ENCODE measurements at places on chromosomes 2 and 18. TPM values are rescaled to one million over a fixed set of nuclear protein-coding genes. Genes with fewer than 3 reads are reported as not detected.

GRCh38 chr18:62018759-62019041 lies 125.9 kb upstream of the RNF152 start:
- peaks cover 26% of the 10 kb centered on the region for H3K4me1 ChIP-seq
- peaks cover 3% of the 10 kb centered on the region for H3K36me3 ChIP-seq
- no peaks in the 10 kb centered on the region for H3K27me3 ChIP-seq
- peak overlapping the region; percentile 92 for H3K27ac ChIP-seq

DNA sequence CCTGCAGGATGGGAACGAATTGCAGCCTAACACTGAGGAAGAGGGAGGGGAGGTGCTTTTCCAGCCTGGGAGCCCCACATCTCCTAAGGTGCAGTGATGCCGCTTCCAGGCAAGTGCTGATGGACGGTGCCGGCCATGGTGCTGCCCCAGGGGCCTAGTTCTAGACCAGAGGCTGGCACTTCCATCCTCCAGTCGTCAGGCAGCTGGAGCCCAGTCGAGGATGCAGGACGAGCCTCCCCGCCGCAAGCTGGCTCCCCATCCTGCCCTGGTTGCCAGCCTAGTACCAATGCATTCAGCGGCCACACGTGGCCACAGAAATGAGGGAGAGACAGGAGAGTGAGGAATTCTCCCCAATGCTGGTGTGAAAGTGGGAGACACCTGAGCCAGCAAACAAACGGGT lies 413.5 kb downstream of the ZNF516 start:
- no peaks in the 10 kb centered on the region for H3K4me1 ChIP-seq
- no peak overlapping the region for H3K4me3 ChIP-seq

DNA sequence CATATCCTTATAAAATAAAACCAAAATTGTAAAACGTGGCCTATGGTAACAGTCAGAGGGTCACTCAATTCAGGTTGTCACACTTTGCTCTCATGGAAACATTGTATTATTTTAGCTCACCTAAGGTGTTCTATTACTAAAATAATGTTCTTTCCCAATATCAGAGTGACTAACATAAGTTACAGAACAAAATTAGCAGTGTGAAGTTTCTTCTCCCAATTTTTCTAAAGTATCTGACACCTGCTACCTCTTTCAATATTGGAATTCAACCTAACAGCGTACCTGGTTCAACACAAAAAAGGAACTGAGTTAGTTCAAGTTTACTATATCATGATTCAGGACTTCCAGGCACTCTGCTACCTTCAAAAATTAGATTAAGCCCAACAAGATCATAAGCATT lies 190.4 kb downstream of the ZEB2 start:
- H3K36me3 ChIP-seq: no peaks in the 10 kb centered on the region
- H3K27ac ChIP-seq: no peak overlapping the region
- H3K27me3 ChIP-seq: no peaks in the 10 kb centered on the region
- no peak for DNase-seq
- no peak overlapping the region for H3K4me3 ChIP-seq

DNA sequence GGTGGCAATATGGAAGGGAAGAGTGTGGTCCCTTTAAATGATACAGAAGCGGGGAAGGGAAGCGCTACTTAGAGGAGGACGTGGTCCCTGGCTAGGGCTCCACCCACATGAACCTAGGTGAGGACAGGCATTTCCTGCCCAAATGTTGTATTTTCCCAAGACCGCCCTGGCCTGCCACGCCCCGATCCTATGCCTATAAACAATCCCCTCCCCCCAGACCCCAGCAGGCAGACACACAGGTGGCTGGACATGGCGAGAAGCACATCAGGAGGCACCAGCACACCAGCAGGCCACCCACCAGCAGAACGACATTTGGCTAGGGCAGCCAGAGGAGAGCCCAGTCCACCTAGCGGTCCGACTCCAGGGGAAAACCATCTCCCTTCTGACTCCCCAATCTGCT lies 47.2 kb downstream of the METTL8 start:
- no peak overlapping the region for H3K4me3 ChIP-seq
- H3K27me3 ChIP-seq: no peaks in the 10 kb centered on the region
- DNase-seq: no peak
- no peak overlapping the region for H3K27ac ChIP-seq
- peaks cover 6% of the 10 kb centered on the region for H3K36me3 ChIP-seq
- H3K4me1 ChIP-seq: peaks cover 18% of the 10 kb centered on the region

GRCh38 chr2:218878926-218879761 lies 1.5 kb upstream of the WNT10A start:
- no peak overlapping the region for H3K4me3 ChIP-seq
- peaks cover 1% of the 10 kb centered on the region for H3K36me3 ChIP-seq
- peak; percentile 52 for DNase-seq
- H3K27ac ChIP-seq: no peak overlapping the region
- peaks cover 5% of the 10 kb centered on the region for H3K4me1 ChIP-seq

The ALLC gene
- total RNA-seq: not detected

The UGT1A9 gene
- total RNA-seq: not detected

The RFX8 gene
- total RNA-seq: not detected

The TGIF1 gene
- total RNA-seq: 26.5 TPM

The SERPINB5 gene
- not detected for total RNA-seq

Data from chondrocyte (in vitro differentiated cells).